Activated CD4-positive, alpha-beta T cell treated with anti-CD3 and anti-CD28 coated beads, Interleukin-2, amount 10 ng/mL, durations not matched to agents 7 days and 5 days (primary cell): ENCODE measurements at places on chromosomes 4 and X. TPM values are rescaled to one million over a fixed set of nuclear protein-coding genes. Genes with fewer than 3 reads are reported as not detected.
A peak's percentile ranks its signal among the peaks of the same experiment; 100 is the strongest.

DNA sequence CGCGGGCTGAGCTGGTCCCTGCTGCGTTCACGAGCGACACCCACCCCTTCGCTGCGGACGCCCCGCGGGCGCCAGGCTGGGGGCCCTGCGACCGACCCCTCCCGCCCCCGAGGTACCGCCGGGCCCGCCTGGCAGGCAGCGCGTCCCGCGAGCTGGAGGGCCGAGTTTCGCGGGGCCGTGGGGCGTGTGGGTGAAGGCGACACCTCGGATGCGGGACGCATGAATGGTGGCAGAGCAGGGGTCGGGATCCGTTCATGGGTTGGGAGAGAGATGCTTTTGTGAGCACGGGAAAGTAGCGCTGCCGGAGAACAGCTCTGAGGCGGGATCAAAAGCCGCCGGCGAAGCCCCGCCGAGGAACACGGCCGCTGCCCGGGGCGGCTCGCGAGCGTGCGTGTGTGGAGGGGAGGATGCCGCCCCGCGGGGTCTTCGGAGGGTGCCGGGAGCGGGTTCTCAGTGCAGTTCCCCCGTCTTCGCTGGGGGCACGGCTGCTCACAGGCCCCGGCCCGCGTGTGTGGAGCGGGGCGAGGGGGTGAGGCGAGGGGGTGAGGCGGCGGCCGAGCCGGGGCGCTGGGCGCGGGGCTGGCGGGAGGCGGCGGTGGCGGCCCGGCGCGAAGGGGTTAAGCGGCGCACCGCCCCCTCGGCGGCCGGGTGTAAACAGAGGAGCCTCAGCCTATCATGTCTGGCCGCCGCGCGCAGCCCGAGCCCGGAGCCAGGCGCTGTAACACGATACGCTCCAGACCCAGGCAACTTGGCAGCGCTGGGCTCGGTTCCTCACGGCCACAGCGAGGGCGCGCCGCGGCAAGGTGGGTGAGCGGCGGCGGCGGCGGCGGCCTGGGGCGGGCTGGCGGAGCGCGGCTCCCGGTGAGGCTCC, 205.3 kb downstream of the TENM3 start:
- DNase-seq: peak; percentile 24

DNA sequence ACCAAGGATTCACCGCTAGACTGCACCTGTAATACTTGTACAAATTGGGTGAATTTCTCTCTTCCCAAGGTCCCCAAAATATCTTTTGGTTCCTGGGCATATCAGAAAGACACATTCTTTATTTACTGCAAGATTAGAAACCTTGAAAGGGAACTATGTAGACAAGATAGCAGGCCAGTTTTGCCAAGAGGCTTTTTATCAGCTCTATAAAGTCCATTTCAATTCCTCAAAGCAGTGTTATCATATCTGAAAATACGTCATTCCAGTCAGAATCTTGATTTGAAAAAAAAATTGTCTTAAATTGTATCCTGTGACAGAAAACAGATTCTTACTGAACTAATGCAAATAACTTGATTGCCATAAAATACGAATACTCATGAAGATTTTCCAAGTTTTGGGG, 37.0 kb upstream of the NSG1 start:
- no peak for DNase-seq

- no peak for DNase-seq
These were observed 71.3 kb upstream of the LDB2 start for GRCh38 chr4:16969696-16970135.

DNA sequence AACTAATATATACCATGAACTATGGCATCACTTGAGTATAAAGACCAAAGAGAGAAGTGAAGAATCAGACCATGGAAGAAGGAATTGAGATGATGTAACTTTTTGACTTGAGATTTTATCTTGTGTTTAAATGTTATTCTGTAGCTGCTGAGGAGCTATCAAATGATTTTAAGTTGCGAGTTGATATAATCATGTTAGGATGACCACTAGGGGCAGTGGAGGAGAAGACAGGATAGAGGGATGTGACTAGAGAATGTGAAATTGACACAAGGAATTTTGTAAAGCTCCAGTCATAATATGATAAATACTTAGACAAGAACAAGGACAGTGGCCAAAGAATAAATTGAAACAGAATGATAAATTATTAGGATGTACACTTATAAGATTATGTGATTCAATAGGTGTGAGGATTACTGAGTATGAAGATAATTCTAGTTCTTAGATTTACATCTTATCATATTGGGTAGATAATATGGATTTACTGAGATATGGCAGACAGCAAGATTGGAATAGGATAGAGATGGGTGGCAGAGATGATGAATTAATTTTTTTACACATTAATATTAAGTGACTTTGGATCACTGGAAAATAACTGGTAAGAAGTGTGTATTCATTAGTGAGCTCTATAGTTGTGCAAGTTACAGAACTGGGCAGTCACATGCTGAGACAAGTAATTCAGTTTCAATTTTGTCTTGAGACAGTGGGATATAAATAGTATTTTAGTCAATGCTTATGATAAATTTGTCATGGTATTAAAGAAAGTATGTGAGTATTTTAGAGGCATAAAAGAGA, 816.0 kb upstream of the PCDH10 start:
- DNase-seq: no peak

- DNase-seq: no peak
These were observed 48.6 kb downstream of the DCLK2 start for GRCh38 chr4:150126864-150127203.

DNA sequence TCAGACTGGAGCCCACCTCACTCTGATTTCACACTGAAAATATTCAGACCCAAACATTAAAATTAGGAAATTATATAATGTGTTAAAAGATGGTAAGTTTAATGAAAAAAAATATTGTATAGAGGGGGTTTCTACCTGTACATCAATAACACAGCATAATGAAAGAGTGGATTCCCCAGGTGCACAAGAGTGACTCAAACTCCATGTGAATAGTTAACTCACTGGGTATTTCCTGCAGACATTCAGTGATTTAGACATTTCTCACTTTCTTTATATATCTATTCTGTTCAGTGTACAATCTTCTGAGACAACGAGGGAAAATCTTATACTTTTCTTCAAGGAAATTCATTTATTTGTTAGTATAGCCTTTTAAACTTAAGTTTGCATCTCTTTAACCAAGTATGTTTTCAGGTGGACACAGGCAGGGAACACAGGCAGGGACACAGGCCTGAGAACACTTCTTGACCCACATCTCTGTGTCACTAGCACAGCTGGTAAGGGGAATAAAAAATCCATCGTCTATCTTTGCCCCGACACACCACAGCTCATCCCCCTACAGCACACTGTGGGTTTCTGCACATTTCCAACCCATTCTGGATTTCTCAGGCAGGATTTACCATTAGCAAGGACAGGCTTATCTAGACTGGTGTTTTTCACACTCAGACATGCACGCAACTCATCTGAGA, 525.5 kb upstream of the BOD1L1 start:
- DNase-seq: no peak

GRCh38 chrX:124963717-124964116, 356.0 kb upstream of the TEX13C start:
- DNase-seq: no peak

- DNase-seq: no peak
These were observed 38.1 kb downstream of the ABLIM2 start for GRCh38 chr4:8120501-8120900.

GRCh38 chr4:47104986-47105385, 73.6 kb downstream of the GABRB1 start:
- no peak for DNase-seq

- DNase-seq: no peak
These were observed 5.7 kb downstream of the ZNF280C start for GRCh38 chrX:130263016-130263415.

- DNase-seq: peak; percentile 7
These were observed 62.6 kb upstream of the ALB start for GRCh38 chr4:73341454-73341853.

DNA sequence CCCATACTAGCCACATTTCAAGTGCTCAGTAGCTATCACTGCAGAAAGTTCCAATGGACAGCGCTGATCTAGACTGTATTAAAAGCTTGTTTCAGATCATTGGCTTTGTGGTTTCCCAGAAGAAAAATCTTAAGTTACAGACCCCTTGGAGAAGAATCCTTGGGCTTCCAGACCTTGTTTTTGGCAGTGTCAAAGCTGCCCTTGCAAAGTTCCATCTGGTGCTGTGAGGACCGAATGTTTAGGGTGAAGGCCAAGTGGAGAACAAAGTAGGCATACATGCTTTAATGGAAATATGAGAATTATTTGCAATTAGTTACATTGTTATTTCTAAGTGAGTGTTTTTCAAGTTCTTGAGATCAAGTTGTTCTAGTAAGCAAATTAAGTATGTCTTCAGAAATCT, 144.7 kb downstream of the FRMPD4 start:
- no peak for DNase-seq

- DNase-seq: no peak
These were observed 620.8 kb upstream of the NR3C2 start for GRCh38 chr4:149062997-149063396.

- DNase-seq: no peak
These were observed 74.8 kb downstream of the FREM3 start for GRCh38 chr4:143625632-143626031.

GRCh38 chr4:41644288-41644914, 104.1 kb downstream of the PHOX2B start:
- DNase-seq: peak; percentile 7

DNA sequence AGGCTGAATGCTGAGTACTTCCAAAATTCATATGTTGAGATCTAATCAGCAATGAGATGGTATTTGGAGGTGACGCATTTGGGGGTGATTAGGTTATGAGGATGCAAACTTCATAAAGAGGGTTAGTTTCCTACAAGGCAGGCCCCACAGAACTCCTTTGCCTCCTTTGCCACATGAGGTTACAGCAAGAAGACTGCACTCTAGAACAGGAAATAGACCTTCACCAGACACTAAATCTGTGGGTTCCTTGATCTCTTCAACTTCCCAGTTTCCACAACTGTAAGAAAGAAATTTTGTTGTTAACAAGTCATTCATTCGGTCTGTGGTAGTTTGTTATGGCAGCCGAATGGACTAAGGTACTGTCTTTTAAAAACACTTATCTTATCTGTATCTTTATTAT, 681.9 kb upstream of the HS3ST1 start:
- DNase-seq: no peak

GRCh38 chrX:149757206-149758067, 16.4 kb upstream of the HSFX1 start:
- no peak for DNase-seq

- DNase-seq: no peak
These were observed 310.6 kb upstream of the AADAT start for GRCh38 chr4:170400361-170400760.

DNA sequence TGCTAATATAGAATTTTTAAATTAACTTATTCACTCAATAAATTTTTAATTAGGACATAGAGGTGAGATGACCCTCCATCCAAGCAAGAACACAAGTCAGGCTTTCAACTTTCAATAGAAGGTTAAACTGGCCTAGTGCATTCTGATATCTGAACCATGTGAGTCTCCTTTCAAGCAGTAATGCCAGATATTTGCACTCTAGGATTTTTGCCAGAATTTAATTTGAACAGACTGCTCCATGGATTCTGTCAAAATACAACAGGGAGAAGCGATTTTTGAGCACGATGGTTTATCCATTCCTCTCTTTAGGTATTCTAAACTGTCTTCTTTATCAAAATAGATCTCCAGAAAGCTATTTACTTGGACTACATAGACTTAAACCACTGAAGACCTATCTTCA, 72.0 kb upstream of the DCLK2 start:
- DNase-seq: no peak

DNA sequence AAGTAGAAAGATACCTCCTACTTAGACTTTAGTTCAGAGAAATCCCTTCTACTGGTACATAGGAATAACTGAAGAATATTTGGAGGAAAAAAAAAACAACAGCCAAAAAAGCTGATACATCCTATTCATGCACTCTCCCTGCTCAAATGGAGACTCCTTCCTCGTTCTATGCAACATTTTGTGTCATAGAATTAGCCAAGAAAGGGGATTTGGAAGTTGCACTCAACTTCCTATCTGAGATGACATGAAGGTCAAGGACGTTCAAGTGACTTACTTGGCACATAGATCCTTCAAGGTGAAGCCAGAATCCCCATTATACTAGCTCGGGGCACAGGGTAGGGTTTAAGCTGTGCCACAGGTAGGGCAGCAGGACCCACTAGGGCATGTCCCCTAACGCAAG, 56.2 kb upstream of the S100G start:
- DNase-seq: no peak

DNA sequence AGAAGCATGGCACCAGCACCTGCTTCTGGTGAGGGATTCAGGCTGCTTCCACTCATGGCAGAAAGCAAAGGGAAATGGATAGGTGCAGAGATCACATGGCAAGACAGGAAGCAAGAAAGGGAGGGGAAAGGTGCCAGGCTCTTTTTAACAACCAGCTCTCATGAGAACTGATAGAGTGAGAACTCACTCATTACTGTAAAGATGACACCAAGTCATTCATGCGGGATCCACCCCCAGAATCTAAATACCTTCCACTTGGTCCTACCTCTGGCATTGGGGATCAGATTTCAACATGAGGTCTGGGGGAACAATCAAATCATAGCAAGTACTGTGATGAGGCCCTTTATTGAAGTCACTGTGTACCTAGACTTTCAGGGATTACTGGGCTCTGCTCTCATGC, 72.0 kb upstream of the PRDM5 start:
- no peak for DNase-seq

DNA sequence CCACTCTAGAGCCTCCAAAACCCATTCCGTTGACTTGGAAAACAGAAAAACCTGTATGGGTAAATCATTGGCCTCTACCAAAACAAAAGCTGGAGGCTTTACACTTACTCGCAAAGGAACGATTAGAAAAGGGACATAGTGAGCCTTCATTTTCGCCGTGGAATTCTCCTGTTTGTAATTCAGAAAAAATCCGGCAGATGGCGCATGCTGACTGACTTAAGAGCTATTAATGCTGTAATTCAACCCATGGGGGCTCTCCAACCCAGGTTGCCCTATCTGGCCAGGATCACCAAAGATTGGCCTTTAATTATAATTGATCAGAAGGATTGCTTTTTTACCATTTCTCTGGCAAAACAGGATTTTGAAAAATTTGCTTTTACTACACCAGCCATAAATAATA, 60.8 kb downstream of the ZNF732 start:
- DNase-seq: peak; percentile 52

Gene MAB21L2
- not detected for total RNA-seq

Gene NKX6-1
- total RNA-seq: not detected

Gene CT83
- not detected for total RNA-seq

Gene F8A2
- not detected for total RNA-seq

Gene C1QTNF7
- total RNA-seq: not detected

Gene CCSER1
- 0.15 TPM for total RNA-seq

Gene S100G
- not detected for total RNA-seq

Gene SLC16A2
- total RNA-seq: 0.12 TPM

Gene HSPA4L
- total RNA-seq: 0.27 TPM

Gene ADH7
- not detected for total RNA-seq

Gene FAM47A
- total RNA-seq: not detected

Gene SSX4
- not detected for total RNA-seq

Gene SPANXA2
- not detected for total RNA-seq

Gene TMPRSS11B
- not detected for total RNA-seq

Gene TRAM1L1
- total RNA-seq: not detected
